ENCODE measurements at places on chromosomes 7 and 10. TPM values are rescaled to one million over a fixed set of nuclear protein-coding genes. Genes with fewer than 3 reads are reported as not detected.

Gene MMRN2
- total RNA-seq, result 53.6 TPM

Gene SPDYE11
- not detected for total RNA-seq

Gene FAM25G
- not detected for total RNA-seq

Gene KCND2
- 1.3 TPM for total RNA-seq

Gene CDH23
- total RNA-seq, result 12.2 TPM

Gene CYP26A1
- 1.9 TPM for total RNA-seq

Gene LRRC18
- total RNA-seq, result not detected

Gene C10orf67
- total RNA-seq, result 0.82 TPM

Gene CHAT
- not detected for total RNA-seq

Gene MALRD1
- total RNA-seq, result 6.4 TPM

Gene FGL2
- total RNA-seq, result 110 TPM

Gene WEE2
- not detected for total RNA-seq

Gene SH2B2
- total RNA-seq, result 15.9 TPM

Gene CRYGN
- not detected for total RNA-seq

Gene NKX2-3
- total RNA-seq, result 6.2 TPM

Gene STAG3
- total RNA-seq, result 0.72 TPM

Gene GNAT3
- total RNA-seq, result 4.0 TPM

Gene OLAH
- not detected for total RNA-seq

Gene RBP3
- not detected for total RNA-seq

Gene SH3PXD2A
- 67.3 TPM for total RNA-seq

Gene C7orf57
- not detected for total RNA-seq

Gene MOGAT3
- total RNA-seq, result not detected

Gene MET
- 23.3 TPM for total RNA-seq

Gene GNA12
- 20.3 TPM for total RNA-seq

Gene LIPN
- total RNA-seq, result not detected

Gene PDE6C
- not detected for total RNA-seq

Gene ANKRD61
- not detected for total RNA-seq

Gene PAX4
- total RNA-seq, result not detected

Gene ACBD5
- 42.0 TPM for total RNA-seq
